Stimulated activated CD8-positive, alpha-beta memory T cell treated with anti-CD3 and anti-CD28 coated beads, Interleukin-2, amount 100 ng/mL, for 48 hours (primary cell): ENCODE measurements at places on chromosomes 2 and 18.

DNA sequence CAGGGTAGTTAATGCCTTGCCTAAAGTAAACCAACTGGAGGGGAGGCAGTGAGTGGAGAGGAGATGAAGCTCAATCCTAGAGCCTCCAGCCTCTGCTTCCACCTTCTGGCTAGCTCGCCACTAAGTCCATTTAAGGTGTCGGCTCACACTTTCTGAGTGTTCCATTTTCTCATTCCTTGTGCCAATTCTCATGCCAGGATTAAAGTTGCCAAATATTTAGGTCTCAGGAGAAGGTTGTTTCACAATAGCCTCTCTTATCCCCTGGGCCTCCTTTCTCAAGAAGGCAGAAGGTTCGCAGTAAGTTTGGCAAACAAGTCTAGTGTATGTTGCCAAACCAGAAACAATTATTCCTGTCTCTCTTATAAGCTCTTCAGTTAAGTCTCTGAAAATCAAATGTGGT, 57.2 kb downstream of the TACR1 start:
- no peak for DNase-seq

- no peak for DNase-seq
Observed at GRCh38 chr2:98749066-98749450, 18.1 kb upstream of the MGAT4A start.

DNA sequence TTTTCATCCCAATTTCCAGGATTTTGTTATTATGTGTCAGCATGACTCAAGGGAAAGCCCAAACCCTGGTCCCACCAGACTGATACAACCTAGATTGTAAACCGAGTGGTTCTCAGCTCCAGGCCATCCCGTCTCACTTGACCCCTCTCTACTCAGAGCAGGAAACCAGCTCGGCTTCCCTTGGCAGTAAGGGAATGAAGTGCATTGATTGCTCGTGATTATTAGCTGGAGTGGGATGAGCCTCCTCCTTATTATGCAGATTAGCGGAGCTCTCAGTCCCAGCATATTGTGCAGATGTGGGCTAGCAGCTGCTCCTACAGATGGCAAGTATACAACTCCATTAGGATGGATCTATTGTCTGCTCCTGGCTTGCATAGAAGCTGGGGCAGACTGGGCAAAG, 167.6 kb downstream of the LNPK start:
- no peak for DNase-seq

DNA sequence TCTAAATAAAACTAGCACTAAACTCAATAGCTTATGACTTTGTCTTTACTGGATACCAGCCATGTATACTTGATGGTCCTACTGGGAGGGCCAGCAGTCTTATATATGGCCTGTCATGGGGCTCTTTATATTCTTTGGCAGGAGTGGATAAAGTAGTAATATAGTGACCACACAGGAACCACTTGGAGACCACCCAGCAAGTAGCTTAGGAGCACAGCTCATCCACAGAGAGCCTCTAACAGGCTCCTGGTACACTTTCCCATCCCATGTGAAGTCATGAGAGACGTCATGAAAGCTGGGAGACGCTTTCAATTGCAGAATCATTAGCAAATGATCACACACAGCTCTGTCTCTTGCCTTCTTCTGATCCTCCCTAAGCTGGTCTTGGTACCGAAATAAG, 360.9 kb upstream of the ACVR2A start:
- DNase-seq = no peak

DNA sequence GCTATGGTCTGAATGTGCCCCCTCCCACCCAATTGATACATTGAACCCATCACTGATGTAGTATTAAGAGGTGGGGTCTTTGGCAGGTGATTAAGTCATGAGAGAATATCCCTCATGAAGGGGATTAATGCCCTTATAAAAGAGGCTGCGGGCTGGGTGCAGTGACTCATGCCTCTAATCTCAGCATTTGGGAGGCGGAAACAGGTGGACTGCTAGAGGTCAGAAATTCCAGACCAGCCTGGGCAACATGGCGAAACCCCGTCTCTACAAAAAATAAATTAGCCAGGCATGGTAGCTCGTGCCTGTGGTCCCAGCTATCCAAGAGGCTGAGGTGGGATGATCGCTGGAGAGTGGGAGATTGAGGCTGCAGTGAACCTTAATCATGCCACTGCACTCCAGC, 14.3 kb downstream of the POLR2D start:
- DNase-seq = no peak
